ENCODE measurements at places on chromosomes 2 and 18.

DNA sequence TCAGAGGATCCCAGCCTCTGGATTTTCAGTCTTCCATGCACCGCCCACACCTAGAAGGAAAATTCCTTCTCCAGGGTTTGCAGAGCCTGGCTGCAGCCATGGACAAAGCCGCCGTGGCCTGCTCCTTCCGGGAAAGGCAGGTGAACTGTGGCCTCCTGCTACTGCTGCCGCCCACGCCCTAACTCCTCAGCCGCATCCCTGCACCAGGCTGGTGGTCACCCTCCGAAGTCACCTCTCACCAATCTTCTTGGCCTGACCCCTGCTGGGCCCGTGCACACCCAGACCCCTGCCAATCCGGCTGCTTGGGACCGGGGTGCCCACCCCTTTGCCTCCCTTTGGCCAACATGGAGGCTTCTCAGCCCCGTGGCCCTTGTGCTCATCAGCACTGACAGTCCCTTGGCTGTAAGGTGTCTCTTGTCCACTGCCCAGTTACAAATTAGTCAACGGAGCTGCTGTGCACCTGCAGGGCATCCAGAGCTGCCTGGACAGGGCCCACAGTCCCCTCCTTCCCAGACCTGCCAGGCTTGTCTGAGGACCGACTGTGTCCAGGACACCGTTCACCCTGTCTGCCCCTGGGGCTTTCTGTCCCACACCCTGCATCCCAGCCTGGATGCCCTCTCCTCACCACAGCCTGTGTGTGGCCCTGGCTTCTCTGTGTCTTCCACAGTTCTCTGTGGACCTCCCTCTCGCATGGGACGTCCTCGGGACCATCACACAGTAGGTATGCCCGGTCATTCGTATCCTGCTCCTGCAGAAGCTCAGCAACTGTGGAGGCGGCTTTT lies 130.1 kb upstream of the TPO start:
- no peak for DNase-seq

DNA sequence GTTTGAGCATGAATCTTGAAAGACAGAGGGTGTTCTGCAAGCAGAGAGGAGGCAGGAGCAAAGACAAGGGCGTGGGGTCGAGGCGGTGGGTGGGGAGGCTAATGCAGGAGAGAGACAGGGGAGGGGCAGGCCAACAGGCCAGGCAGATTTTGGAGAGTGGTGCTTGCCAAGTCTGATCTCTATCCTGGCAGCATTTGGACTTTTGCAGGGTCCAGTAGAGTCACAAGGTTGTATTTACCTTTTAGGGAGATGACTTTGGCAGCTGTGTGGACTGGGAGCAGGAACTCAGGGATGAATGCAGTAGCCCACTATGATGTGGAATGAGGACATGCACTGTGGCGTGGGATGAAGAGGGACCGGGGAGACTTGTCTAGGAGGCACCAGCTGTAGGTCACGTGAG lies 15.7 kb upstream of the CEP192 start:
- no peak for DNase-seq

DNA sequence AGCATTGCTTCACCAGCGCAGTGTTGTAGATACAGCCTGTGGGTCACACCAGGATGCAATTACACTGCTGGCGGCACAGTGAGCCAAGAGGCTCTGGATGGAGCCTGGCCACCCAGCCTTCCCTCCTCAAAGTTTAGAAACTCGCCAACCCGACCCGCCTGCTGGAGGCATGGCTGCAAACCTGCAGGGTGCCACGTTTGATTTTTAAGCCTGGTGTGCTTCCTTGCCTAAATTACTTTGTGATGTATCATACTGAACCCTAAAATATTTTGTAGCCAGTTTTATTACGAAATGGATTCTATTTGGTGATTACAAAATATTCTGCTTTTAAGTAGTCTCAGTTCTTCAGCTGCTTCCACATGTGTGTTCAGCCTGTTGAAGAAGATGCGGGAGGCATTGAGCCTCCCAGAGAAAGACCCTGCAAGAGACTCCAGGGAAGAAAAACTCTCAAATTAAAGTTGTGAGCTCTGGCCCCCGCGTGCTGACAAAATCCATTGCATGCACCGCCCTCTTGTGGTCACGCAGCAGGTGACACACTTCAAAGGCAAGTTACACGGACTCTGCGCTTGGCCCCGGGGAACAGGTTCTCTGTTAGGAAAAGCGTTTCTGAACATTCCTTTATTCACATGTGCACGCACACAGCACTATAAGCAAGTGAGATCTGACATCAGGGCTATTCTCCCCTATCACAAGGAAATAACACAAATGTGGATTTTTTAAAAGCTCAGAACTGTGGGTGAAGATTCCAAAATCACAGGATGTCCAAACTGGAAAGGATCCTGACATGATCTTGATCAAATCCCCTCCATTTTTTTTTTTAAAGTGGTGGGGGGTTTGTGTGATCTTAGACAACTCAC lies 63.0 kb upstream of the TWIST2 start:
- DNase-seq, result peak; percentile 47

DNA sequence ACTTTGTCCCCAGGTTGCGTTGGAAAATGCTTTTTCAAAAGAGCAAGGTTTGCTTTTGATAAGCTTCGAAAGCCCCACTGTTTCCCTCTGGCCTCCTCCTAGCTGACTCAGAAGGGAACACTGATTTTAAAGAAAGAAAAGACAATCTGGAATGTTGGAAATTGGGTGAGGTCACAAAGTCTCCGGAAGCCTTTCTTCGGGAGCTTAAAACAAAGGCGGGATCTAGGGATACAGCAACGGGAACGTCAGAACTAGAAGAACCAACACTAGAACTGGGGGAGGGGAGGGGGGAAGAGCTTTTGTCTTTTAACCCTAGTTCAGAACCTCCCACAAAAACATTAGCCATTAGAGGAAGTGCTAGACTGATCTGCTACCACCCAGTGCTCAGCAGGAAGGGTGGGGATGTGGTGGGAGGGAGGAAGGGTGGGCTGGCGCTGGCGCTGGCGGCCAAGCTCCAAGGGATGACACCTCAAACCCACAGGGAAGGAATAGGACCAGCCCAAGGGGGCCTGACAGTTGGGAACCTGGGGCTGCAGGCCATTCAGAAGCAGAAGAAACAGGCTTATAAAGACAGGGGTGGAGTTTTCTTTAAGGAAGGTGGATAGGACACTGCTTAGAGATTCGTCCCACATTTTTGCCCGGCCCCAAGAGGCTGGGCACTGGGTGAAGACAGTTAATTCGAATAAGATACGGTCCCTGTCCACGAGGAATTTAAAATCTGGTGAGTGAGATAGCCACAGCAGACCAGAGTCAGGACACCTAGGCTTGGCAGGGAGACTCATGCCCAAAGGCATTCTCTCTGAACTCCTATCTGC lies 1.7 kb downstream of the TMSB10 start:
- DNase-seq, result peak; percentile 85

DNA sequence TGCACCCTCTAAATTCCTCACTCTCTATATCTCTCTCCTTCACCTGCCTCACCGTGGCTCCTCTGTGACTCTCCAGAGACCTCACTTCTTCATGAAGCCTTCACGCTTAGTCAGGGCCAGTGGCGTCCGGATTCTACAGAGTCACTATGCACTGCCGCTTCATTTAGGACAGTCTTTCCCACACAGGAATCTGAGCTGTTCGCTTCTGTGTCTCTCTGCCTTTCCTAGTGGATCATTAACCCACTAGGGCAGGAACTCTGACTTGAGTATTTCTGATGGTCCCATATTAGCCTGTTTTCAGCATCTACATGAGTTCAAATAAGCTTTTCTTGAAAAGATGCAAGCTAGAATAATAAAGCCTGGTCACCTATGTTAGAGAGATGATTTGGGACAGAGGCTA lies 180.2 kb upstream of the DOK6 start:
- no peak for DNase-seq

DNA sequence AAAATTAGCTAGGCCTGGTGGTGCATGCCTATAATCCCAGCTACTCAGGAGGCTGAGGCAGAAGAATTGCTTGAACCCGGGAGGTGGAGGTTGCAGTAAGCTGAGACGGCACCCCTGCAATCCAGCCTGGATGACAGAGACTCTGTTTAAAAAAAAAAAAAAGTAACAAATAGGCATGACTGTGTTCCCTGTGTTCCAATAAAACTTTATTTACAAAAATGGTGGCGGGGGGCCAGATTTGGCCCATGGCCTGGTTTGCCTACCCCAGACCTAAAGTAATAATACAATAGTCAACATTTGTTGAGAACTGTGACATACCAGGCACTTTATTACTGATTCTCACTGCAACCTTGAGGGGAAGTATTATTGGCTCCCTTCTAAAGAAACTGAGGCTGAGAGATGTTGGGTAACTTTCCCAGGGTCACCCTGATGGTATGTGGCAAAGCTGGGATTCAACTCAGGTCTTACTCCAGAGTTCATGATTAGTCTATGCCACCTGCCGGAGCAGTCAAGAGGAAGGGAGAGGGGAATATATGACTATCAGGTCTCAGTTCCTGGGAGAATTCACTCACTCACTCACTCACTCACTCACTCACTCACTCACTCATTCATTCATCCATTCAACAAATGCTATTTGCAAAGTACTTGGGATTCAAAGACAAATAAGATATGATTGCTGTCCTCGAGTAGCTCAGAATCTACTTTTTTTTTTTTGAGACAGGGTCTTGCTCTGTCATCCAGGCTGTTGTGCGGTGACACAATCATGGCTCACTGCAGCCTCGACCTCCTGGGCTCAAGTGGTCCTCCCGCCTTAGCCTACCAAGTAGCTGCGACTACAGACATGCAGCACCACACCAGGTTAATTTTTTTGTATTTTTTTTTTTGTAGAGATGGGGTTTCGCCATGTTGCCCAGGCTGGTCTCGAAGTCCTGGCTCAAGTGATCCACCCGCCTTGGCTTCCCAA lies 14.3 kb upstream of the KCMF1 start:
- DNase-seq, result no peak

DNA sequence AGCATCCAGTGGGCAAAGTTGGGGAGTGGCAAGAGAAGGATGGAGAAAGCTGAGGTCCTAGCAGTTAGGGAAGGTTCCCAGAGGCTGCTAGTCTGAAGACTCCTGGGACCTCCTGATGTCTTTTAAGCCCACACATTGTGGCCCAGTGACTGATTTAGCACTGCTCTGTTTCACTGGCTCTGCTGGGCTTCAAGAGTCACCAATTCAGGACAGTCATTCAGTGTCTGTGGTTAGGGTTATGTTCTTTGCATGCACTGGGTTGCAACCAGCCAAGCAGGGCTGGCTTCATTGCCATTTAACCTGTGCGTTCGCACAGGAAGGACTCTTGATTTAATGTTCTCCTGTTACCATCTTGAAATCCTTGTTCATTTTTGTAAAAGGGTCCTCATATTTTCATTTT lies 199.2 kb downstream of the ICOS start:
- DNase-seq, result no peak

DNA sequence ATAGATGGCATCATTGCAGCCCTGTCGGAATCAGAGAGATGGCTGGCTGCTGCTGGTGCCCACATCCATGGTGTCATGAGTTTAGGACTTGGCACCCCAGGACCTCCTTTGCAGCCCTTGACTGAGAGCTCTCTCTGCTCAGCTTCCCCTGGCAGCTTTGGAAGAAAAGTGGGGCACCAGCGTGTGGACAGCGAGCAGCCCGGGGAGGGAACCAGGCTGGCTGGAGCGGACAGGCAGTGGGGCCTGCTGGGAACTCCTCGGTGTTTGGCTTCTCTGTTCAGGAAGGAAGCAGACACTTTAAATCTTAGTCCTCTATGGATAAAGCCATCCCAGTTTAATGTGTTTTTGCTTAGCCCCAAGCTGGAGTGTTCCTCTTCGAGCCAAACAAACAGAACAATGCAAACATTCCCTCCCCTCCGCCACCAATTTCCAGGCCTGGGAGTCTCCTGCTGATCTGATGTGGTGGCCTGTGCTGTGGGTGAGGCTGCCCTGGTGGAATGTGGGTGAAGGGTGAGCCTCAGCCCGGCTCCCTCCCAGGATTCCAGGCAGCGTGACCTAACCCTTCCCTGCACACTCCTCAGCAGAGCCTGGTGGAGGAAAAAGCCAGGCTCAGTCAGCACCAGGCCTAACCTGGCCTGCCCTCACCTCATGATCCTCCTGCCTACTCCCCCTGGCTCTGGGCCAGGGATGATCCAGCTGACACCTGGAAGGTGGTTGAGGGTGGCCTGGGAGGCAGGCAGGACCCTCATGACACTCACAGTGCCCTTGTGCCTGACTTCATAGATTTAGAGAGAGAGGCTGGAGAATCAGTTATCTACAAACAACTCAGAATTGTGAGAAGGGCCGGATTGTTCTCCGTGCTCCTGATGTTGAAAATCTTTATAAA lies 21.6 kb upstream of the ITGB6 start:
- DNase-seq, result peak; percentile 84

- no peak for DNase-seq
Measured at GRCh38 chr2:66534461-66534860, 99.5 kb downstream of the MEIS1 start.

DNA sequence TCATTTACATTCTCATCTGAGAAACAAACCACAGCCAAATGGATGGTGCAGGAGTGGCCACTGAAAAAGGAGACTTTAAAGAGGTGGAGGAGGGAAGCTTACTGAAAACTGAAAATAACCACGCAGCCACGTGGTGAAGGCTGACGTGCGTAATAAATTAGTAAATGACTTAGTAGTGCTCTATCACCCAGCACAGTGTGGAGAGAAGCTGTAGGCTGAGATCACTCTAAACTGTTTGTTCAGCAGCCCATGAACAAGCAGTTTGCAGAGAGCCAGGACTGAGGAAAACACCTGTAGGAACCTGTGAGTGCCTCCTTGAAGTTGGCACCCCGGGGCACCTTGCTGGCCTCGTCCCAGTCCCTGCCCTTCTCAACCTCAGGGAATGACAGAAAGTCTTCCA lies 193.0 kb downstream of the TXNL1 start:
- DNase-seq, result no peak

DNA sequence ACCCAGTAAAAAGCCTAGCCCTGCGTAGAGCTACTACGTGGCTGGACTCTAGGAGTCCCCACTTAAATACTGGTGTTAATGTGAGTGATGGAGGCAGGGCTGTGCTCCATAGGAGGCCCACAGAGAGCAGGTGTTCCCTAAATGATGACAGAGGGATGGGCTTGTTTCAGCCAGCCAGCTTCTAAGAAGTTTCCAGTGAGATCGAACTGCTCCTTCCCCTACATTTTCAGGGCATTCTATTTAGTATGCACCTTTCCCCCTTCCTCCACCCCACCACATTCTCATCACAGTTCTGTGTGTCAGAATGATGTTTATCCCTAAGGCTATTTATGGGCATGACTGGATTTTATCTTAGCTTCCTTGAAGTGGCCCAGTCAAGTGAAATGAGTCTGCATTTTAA lies 213.0 kb downstream of the TRIB2 start:
- DNase-seq, result no peak

GRCh38 chr18:13514558-13514957 lies 211.8 kb downstream of the FAM210A start:
- no peak for DNase-seq

- DNase-seq, result peak; percentile 28
Measured at GRCh38 chr2:226796840-226797288, 2.8 kb downstream of the IRS1 start.

DNA sequence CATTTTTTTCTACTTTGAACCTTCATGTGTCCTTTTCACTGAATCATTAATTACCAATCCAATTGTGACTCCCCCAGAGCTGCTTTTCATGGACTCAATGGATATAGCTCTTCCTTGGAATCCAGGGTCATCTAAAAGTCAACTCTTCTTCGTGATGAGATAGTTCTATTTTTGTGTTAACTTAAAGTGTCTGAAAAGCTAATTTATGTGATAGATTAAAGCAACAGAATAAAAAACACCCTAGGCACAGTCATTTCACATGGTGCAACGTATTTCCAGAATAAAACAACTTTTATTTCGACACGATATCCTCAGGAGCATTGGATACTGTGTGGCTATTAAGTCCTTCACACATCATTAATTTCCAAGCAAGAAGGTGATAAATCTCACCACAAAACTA lies 250.6 kb upstream of the SPHKAP start:
- no peak for DNase-seq

GRCh38 chr2:128589681-128590080 lies 271.0 kb upstream of the HS6ST1 start:
- DNase-seq, result no peak

GRCh38 chr18:56831988-56832387 lies 180.8 kb downstream of the WDR7 start:
- peak; percentile 86 for DNase-seq
